Chondrocyte (in vitro differentiated cells): ENCODE measurements at places on chromosomes 5 and 9. TPM values are rescaled to one million over a fixed set of nuclear protein-coding genes. Genes with fewer than 3 reads are reported as not detected.

DNA sequence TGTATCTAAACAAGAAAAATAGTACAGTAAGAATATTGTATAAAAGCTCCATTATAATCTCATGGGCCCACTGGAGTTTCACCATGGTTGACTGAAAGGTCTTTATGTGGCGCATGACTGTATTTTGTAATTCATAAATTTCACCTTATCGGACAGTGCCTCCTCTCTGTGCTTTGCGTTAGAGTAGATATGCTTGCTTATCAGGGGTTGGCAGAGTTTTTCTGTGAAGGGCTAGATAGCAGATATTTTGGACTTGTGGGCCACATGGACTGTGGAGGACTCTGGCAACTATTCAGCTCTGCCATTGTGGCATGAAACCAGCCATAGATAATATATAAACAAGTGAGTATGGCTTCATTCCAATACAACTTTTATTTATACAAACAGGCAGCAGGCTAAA, 23.2 kb downstream of the GAPVD1 start:
- DNase-seq, result no peak

- DNase-seq, result no peak
Observed at GRCh38 chr9:35932735-35933134, 23.4 kb downstream of the SPAAR start.

DNA sequence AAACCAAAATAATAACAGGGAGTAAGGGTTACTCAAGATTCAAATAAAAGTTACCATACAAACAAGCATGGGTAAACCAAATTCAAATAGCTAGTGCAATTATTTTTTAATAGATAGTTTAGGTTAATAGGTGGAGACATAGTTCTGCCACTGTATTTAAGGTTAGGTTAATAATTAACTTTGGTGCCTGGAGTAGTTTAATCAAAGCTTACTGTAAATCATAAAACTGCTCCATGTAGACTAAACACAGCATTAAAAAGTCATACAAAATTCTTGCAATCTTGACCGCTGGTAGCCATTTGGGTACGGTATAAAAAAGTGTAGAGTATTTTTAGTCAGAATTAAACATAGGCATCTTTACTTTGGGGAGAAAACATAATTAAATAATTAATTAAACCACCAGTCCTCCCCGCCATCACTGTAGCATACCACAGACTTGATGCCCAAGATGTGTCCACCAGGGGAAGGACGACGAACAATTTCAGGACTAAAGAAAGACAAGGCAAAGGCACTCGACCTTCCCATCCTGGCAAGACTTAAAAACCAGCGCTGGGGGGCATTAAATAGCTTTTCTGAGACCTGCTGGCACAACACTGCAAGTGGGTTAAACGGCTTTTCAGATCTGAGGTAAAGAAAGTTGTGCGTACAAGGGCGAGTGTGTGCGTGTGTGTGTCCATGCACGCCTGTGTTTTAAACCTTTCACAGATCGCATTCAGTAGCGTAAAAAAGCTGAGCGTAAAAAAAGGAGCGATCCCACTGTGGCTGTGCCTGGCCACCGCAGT, 2.9 kb downstream of the SEMA6A start:
- no peak for DNase-seq

DNA sequence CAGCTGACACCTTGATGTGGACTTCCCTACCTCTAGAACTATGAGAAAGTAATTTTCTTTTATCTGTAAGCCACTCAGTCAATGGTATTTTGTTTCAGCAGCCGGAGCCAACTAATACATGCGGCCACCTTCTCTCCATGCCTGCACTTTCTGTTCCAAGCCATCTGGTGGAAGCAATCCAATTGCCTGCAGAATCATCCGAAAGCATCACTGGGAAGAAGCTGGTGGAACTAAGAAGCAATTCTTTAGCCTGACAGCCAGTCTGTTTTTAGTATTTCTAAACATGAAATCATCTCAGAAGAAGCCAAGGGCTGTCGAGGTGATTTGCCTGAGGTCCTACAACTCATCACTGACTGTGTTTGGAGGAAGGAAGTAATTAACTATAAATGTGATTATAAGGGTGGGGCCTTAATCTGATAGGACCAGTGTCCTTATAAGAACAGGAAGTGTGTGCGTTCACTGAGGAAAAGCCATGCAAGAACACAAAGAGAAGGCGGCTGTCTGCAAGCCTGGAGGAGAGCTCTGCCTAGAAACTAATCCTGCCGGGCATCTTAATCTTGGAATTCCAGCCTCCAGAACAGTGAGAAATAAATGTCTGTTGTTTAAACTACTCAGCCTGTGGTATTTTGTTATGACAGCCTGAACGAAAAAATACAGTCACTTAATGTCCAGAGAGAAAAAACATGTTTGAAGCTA, 49.1 kb downstream of the NXNL2 start:
- DNase-seq, result no peak

- DNase-seq, result no peak
Observed at GRCh38 chr9:37944671-37945481, 40.9 kb upstream of the SLC25A51 start.

GRCh38 chr9:394347-395052, 179.8 kb downstream of the DOCK8 start:
- DNase-seq, result no peak

- DNase-seq, result no peak
Observed at GRCh38 chr5:44774279-44774880, 34.4 kb upstream of the MRPS30 start.

DNA sequence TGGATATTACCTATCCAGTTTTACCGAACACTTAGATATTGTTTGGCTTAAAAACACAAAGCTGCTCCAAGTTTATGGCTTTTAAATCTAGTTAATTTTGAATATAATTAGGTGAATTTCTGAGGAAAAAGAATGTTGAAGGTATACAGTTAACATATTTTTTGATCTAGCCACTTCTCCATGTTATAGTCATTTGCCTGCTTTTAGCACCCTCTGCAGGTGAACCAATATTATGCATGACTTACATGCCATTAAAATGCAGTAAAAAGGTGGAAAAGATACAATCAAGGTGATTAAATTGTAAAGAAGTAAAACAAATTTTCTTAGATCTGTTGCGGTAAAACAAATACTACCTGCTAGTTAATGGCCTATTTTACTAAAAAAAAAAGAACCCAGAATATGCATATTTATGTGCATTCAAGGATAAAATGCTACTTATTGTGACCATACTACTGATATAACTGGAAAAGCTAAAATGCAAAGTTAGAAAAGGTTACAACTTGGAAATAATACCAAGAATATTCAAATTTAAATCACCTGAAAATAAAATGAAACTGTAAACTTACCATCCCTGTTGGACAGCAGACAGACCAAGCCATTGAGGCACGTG, 132.1 kb downstream of the AP3B1 start:
- DNase-seq, result no peak

- DNase-seq, result no peak
Observed at GRCh38 chr5:93371893-93372292, 209.1 kb downstream of the NR2F1-AS1 start.

DNA sequence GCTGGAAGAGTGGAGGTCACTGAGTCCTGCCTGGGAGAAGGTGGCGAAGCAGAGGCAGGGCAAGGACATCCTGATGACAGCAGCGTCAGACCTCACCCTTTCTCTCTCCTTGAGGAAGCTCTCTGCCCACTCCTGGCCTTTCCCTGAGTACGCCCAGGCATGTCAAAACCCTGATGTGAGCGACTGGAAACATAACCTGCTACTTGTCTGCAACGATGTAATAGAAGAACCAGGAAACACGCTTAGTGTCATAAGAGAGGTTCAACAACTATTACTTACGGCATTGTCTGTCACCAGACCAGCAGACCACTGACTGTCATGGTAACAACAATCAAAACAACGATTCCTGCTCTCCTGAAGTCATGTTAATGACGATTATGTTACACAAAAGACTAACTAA, 152.4 kb downstream of the ACTL7B start:
- DNase-seq, result no peak

- no peak for DNase-seq
Observed at GRCh38 chr5:59648949-59649921, 244.3 kb downstream of the PDE4D start.

- no peak for DNase-seq
Observed at GRCh38 chr5:113489299-113489698, 1.0 kb upstream of the MCC start.

- DNase-seq, result no peak
Observed at GRCh38 chr5:56269216-56269927, 36.2 kb upstream of the ANKRD55 start.

GRCh38 chr5:138233280-138233679, 20.2 kb upstream of the CDC23 start:
- no peak for DNase-seq

DNA sequence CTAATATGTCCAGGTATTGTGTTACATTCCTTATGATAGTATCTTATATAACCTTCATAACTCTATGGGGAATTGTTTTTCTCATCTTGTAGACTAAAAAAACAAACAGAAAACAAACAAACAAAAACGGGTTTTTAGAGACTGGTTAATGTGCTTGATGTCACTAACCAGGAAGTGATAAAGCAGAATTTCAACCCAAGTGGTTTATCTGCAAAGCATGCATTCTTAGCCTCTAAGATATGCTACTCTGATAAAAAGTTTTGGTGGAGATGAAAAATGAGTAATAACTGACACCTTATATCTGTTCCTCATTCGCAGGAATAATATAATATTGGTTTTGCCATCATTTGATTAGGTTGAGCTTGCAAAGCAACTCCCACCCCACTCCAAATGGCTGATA, 53.4 kb downstream of the PUM3 start:
- no peak for DNase-seq

DNA sequence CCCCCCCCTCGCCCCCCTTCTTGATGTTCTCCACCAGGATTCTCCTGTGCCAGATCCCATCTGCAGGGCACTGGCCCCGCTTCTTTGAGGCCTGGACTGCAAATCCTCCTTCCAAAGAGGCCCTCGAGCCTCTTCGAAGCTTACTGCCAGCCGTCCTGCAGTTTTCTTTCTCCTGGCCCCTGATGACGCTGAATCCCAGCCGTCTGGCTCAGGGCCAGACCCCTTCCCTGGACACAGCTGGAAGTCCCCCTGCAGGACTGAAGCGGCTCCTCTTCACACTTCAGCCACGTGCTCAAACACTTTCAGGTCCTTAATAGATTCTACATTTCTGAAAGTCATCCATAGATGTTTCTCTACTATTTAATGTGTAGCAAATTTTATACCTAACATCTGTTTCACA, 121.5 kb downstream of the EHMT1 start:
- DNase-seq, result no peak

- DNase-seq, result no peak
Observed at GRCh38 chr5:136655468-136655867, 290.1 kb upstream of the TRPC7 start.

GPR21 gene
- 3.9 to 5.5 TPM (median 4.8 TPM) in 3 replicates for total RNA-seq

NUTM2G gene
- 0.10 to 0.15 TPM in 2 of 3 replicates, not detected in the other for total RNA-seq

TXNDC8 gene
- total RNA-seq, result not detected in 3 replicates

SHOC1 gene
- not detected in 3 replicates for total RNA-seq

INSL4 gene
- total RNA-seq, result not detected in 3 replicates

PDLIM4 gene
- total RNA-seq, result 55.1 to 97.8 TPM (median 59.2 TPM) in 3 replicates

F12 gene
- total RNA-seq, result 0.99 to 2.1 TPM (median 1.8 TPM) in 3 replicates

LARP1 gene
- total RNA-seq, result 225 to 272 TPM (median 258 TPM) in 3 replicates

SLC35D2 gene
- total RNA-seq, result 10.3 to 14.2 TPM (median 13.0 TPM) in 3 replicates

ZBED3 gene
- 10.7 to 15.8 TPM (median 14.7 TPM) in 3 replicates for total RNA-seq

BTNL9 gene
- total RNA-seq, result not detected in 3 replicates
